ENCODE measurements at places on chromosomes 1 and 21.

DNA sequence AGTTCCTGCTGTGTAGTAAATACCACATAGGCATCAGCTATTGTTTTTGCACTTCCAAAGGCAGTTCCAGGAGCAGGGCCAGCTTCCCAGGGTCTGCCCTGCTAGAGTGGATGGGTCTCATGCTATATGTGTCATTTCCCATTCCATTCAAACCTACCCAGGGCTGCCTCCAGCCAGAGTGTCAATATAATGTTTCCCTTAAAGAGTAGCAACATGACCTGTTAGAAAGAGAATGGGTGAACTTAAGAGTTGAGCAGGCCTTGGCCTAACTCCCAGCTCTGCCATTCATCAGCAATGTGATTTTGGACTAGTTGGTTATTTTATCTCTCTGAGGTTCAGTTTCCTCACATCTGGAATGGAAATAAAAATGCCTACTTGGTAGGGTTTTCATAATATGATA lies 44.9 kb downstream of the RAB3B start:
- no peak for DNase-seq

DNA sequence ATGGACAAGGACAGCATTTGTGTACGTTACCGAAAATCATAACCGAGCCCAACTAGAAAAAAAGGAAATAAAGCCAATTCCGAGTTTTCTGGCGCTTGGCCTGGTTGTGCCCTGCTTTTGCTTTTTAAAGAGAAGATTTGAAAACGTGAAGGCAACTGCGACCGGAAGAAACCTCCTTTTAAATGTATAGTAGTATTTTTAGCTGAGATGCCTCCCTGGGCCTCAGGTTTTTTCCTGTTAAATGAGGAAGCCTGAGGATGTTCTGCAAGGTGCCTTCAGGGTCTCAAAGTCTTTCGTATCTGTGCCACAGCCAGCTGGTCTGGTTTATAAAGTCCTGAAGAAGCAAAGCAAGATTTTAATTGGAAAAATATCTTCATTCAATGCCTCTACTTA lies 371 bp upstream of the ODF2L start:
- DNase-seq = no peak

GRCh38 chr1:9384751-9385245 lies 92.1 kb downstream of the SPSB1 start:
- no peak for DNase-seq

GRCh38 chr1:158002022-158002630 lies 8.7 kb downstream of the KIRREL1 start:
- no peak for DNase-seq

DNA sequence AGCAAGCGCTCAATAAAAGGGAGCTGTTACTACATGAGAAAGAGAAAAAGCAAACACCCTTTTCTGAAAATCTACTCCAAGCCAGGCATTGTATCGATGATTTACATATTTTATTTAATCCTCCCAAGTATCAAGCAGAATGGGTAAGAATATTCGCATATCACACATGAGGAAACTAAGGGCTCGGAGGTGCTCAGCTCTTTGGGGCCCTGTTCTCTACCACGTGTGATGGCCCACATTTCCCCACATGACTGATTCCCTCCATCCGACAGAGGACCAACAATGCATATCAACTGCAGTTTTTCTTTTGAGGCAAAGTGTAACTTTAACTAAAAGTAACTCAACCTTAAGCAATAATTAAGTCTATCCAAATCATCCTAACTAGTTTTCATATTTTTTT lies 8.2 kb downstream of the ERI3 start:
- no peak for DNase-seq

- no peak for DNase-seq
Measured at GRCh38 chr1:247180581-247180980, 8.8 kb upstream of the ZNF124 start.

GRCh38 chr1:161307230-161307768 lies 2.5 kb downstream of the MPZ start:
- DNase-seq = peak; percentile 23

GRCh38 chr1:215963040-215963439 lies 395.9 kb downstream of the KCTD3 start:
- no peak for DNase-seq

DNA sequence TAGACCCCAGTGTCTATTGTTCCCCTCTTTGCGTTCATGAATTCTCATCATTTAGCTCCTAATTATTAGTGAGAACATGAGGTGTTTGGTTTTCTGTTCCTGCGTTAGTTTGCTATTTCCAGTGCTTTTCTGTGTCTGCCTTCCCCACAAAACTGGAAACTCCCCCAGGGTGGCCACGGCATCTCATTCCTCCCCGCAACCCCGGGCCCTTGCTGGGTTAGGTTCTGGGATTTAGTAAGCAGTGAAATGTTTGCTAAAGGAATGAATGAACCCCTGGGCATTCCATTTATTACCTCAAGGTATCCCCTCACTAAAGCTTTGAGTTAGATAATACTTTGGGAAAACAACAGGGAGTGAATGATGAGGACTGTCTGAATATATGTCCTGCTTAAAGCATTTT lies 142.9 kb downstream of the GLUL start:
- DNase-seq = peak; percentile 72

GRCh38 chr1:210376836-210377372 lies 48.2 kb downstream of the HHAT start:
- DNase-seq = no peak

DNA sequence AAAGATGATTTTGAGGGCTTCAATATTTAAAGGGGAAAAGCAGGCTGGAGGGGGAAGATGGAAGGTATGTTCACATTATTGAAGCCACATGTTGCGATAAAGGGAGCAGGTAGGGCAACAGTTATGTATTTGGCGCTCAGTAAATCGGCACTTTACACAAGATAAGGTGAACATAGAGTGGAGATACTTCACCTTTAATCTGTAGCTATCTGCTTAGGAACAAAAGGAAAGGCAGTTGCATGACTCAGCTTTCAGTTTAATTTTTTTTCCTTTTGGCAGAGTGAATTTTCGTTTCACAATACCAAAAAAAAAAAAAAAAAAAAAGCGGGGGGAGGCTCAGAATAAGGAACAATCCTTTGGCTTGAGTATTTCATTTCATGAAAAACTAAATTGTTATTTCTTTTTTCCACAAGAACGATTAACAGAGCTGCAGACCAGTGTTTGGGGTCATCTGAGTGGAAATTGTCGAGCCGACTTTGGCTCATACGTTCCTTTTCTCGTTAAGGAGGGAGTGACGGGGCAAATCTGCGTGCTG lies 1.1 kb upstream of the COQ8A start:
- no peak for DNase-seq

GRCh38 chr21:34965200-34966174 lies 83.6 kb downstream of the RUNX1 start:
- peak; percentile 24 for DNase-seq

DNA sequence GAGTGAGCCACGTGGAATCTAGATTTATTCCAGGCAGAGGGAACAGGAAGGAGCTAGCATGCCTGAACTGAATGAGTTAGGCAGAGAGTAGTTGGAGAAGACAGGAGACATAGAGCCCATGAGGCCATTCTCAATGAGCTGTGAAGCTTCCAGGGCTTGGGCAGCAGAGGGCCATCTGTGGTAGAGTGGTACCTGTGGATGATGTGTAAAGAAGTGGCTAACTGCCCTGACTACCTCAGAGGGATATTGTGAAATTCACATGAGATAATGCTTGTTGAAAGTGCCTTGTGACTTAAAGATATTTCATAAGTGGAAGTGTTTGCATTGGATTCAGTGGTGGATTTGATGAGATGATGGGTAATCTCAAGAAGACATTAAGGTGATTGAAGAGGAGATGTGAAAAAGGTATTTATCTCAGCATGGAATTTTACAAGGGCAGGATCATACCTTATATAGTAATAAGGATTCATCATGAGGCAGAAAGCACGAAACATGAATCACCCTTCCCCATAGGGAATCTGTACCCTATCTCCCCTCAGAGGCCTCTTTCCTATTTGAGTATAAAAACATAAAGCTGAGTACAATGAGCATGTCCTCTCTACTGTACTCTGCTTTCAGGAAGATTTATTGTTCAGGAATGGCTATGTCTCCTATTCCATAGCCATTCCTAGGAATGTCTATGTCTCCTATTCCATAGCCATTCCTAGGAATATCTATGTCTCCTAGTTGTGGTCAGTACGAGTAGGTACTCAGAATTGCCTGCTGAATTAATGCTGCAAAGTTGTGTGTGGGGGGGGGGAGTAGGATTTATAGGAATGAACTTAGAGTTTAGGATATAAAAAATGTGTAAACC lies 146.8 kb downstream of the PAPPA2 start:
- DNase-seq = no peak

- DNase-seq = no peak
Measured at GRCh38 chr1:30894508-30894973, 14.0 kb downstream of the SDC3 start.

- DNase-seq = no peak
Measured at GRCh38 chr1:98427664-98428063, 233.9 kb upstream of the SNX7 start.

GRCh38 chr1:94666797-94667196 lies 125.2 kb upstream of the F3 start:
- DNase-seq = no peak

DNA sequence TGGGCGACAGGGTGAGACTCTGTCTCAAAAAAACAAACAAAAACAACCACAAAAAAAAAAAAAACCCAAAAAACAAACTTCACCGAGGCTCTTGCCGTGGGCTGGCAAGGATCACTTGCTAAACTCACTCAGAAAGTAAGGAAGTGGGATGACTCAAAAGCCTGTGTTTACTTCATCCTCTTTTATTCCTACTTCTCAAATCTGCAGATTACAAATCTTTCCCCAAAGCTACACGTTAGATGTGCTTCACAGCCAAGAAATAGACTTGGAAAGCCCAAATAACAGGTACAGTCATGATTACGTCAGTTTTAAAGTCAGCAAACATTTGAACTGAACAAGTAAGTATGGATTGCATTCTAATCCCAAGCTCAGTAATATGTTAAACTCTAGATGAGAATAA lies 359.3 kb downstream of the ADGRL2 start:
- DNase-seq = no peak

DNA sequence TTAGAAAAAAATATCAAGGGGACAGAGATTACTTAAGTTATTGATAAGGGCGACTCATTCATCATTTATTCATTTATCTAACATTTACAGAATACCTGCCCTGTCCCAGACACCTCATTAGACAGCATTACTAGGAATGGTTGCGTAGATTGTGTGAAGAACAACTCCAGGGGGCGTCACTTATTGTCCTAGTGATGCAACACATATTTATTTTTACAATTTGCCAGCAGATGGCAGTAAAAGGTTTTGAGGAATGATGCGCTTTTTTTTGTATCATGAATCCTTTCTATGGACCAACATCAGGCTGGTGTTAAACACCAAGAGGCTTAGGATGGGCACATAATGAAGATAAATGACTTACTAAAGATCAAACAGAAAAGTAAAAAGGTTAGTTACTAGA lies 5.5 kb downstream of the NCAM2 start:
- DNase-seq = no peak

DNA sequence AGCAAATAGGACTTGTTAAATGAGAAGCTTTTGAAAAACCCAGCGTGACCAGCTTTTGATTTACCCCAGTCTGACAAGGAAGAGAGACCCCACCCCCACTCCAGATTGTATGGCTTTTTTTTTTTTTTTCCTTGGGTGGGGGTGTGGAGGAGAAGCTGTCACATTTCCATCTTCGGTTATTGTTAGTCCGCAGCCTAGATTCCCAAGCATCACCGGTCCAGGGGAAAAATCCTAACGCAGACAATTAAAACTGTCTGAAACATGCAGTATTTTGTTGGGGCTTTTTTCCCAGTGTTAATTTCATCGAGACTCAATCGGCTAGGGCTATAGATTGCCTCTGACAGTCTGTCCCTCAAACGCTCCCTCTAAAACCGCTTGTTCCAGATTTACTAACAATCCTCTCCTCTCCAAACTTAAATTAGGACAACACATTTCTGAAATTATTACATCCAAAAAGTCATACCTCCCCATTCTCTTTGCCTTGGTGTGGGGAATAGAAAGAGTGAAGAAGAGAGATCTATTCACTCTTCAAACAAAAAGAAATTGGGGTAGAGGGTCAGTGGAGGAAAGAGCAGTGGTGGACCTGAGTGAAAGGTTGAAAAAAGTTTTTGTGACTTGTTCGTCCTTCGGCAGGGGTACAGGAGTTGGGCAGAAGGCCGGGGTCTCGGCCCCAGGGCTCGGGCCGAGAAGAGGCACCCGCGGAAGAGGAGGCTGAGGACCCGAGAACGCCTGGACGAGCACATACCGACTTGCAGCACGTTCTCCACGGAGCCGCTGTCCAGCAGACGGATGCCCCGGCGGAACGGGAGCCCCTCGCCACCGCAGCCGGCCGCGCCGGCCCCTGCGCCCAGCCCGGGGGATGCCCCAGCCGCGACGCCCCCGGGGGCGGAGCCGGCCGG lies 1.1 kb downstream of the ZSWIM5 start:
- peak; percentile 49 for DNase-seq

- DNase-seq = no peak
Measured at GRCh38 chr1:229410370-229410691, 23.6 kb downstream of the ACTA1 start.

DNA sequence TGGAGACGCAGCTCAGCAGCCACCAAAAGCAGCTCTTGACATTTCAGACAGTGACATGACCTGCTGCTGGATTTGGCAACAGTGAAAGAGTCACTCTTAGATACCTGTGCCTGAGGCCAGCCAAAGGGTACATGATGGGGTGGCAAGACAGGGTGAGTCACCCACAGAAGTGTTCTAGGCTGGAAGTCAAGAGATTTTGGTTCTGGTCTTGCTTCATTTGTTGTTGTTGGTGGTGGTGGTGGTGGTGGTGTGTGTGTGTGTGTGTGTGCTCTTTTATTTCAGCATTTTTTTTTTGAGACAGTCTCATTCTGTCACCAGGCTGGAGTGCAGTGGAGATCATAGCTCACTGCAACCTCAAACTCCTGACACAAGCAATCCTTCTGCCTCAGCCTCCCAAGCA lies 25.8 kb downstream of the SHISAL2A start:
- peak; percentile 43 for DNase-seq

- DNase-seq = peak; percentile 45
Measured at GRCh38 chr1:175373786-175374623, 181.4 kb upstream of the KIAA0040 start.

DNA sequence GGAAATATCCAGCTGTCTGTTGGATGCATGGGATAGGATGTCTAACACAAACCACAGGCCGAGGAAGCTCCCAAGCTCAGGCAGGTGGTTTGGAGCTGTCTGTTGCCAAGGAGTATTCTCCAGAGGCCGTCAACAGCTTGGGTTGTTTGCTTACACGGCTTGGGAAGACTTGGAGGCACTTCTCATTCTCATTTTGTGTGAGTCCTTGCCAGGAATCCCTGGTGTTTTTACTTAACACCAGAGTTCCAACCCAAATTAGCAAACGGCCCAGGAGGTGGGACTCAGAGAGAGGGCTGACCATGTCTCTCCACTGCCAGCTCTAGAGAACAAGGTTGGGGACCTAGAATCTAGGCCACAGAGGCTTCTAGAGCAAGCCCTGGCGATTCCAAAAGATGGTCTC lies 72.7 kb upstream of the FAM20B start:
- no peak for DNase-seq

- DNase-seq = no peak
Measured at GRCh38 chr1:215739025-215739424, 171.9 kb downstream of the KCTD3 start.

DNA sequence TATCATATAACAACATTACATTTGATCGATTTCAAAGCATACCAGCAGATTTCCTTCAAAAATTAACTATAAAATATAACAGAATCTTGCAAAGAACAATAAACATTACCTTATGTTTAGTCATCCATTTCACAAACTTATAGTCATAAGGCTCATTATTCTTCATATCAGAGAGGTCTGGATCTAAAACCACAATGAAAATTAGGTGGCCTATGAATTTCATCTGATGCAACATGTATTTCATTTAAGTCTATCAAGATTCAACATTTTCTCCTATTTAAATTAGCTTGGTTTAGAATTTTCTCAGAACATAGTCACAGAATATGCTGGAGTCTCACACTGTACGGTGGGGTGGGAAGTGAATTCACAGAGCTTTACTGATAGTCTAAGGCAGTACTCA lies 49.2 kb downstream of the KYAT3 start:
- DNase-seq = no peak

All from activated T-cell treated with anti-CD3 and anti-CD28 coated beads, Interleukin-2, amount 50 U/mL, for 48 hours (primary cell).